Stimulated activated CD8-positive, alpha-beta memory T cell treated with anti-CD3 and anti-CD28 coated beads, Interleukin-15, amount 100 ng/mL, for 24 hours (primary cell): ENCODE measurements at places on chromosomes 5 and 9.

DNA sequence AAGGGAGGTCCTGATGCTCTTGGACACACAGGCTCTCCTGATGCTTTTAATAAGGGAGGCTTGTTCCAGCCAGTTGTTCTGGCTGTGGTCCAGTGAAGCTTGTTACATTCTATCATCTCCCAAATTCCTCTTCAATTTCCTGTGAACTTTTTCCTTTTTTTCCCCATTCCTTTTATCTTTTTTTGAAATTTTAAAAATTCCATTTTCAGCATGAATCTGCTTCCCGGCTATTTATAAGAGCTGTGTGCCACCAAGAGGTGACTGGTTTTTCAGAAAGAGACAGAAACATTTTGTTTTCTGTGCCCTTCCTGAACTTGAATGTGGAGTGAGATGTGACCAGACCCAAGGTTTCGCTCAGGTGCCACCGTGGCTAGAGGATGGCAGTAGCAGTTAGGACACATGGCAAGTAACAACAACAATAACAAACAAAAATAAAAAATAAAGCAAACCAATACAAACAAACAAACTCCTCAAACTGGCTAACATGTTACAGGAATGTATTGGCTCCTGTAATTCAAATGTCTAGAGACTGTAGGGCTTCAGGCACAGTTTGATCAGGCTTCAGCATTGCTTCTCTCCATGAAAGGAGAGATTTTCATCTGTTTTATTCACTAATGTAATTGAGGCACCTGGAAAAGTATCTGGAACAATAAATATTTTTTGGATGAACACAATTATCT, 121.1 kb downstream of the BOD1 start:
- no peak for DNase-seq

- no peak for DNase-seq
Observed at GRCh38 chr5:107916731-107917725, 246.3 kb upstream of the EFNA5 start.

DNA sequence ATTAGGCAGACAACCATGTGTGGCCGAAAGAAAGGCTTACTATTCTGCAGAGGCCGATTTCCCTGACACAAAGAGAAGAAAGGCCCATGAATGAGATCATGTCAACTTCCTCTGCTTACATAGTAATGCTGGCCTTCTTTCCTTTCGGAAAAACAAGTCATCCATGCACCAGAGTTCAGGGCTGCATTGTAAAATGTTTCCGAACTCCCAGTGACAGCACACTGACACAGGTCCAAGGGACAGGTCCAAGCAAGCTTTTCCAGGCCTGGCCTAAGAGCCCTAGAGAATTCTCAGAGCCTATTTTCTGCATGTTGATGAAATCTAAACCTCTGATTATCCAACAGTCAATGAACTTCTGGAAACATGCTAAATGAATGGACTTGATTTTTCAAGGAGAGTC, 140.9 kb downstream of the ZNF608 start:
- DNase-seq: no peak

- no peak for DNase-seq
Observed at GRCh38 chr5:40518485-40518917, 161.2 kb upstream of the PTGER4 start.

DNA sequence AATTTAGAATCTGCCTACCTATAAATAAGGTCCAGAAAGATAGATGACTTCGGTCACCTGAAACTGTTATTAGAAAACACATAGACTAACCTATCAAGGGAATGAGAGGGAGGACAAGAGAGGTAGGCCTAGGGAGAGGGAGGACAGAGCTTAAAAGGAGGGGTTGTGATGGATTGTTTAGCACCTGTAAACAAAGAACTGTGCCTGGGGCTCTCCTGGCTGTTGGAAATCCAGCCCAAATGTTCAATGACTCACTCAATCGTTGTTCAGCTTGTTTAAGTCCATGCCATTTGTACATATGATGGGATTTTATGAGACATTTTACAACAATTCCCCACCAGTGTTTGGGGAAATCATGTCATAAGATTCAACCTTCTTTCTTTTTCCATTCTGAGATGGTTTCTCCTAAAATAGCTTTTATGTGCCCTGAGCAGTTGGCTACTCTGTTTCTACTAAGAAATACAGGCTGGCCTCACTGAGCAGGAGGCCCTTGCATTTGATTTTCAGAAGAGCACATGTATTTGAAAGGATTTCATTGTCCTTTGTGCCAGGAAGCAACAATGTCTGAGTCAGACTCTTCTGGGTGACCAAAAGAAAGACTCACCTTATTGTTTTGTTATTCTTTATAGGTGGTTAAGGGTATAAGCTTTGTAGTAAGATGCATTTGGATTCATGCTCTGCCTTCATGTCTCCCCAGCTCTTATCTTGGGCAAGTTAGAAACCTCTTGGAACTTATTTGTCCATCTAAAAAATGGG, 48.2 kb upstream of the GPR151 start:
- no peak for DNase-seq

- DNase-seq: peak; percentile 25
Observed at GRCh38 chr5:90529939-90530677, 724 bp upstream of the LYSMD3 start.

GRCh38 chr5:85488295-85488694, 1103.6 kb upstream of the EDIL3 start:
- no peak for DNase-seq

DNA sequence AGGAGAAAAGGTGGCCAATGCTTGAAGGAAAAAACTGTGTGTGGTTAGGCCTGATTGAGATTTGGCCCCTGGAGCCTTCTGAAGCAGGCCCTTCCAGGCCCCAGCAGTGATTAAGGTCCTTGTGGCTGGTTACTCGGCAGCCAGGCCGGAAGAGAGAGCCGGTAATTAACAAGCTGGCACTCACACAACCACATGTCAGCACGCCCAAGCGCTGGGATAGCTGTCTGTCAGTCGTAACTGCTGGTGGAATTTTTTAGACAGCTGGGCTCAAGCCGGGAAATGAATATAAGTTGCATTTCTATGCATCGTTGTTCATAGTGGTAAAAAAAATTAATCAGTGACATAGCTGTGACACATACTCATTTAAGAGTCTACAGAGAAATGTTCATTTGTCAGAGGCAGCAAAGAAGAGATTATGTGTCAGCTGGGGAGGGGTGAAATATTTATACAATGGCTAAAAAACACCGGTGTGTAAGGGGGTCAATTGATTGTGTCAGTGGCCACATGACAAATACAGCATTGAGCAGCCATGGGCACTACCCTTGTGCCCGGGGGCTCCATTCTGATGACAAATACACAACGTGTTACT, 13.7 kb upstream of the ARAP3 start:
- no peak for DNase-seq

- no peak for DNase-seq
Observed at GRCh38 chr9:134787601-134788531, 92.7 kb upstream of the FCN2 start.

DNA sequence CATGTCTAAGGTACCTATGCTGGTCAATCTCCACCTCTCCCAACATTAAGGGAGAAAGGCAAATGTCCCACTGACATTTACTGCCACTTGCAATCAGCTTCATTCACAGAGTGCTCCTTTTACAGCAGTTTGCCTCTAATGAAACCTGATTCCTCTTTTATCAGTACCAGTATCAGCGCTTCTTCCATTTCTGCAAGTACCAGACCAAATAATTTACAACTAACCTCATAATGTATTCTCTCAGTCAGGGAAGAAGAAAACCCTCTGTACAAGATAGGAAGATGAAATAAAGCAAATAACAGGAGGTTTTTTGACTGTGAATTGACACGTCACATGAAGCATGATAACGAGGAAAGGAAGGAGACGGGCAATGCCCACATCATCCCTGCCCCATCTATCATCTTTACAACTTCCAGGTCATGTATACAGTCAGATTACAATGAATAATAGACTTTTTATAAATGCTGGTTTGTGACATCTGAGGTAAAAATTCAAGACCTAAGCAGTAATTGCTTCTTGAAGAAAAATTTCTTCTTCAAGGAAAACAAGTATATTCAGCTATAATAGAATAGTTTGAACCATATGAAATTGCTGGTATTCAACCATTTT, 21.9 kb downstream of the ABITRAM start:
- no peak for DNase-seq

GRCh38 chr5:85030316-85031084, 645.8 kb upstream of the EDIL3 start:
- DNase-seq: no peak

GRCh38 chr9:37902796-37903646, 906 bp downstream of the SLC25A51 start:
- no peak for DNase-seq

- no peak for DNase-seq
Observed at GRCh38 chr9:83304686-83305085, 233.5 kb downstream of the FRMD3 start.
